ENCODE measurements at places on chromosomes 2 and 18.

- DNase-seq: no peak
These were observed 70.3 kb downstream of the CHST9 start for GRCh38 chr18:27114842-27115241.

- DNase-seq: no peak
These were observed 300.8 kb downstream of the NDUFA10 start for GRCh38 chr2:239724194-239724849.

DNA sequence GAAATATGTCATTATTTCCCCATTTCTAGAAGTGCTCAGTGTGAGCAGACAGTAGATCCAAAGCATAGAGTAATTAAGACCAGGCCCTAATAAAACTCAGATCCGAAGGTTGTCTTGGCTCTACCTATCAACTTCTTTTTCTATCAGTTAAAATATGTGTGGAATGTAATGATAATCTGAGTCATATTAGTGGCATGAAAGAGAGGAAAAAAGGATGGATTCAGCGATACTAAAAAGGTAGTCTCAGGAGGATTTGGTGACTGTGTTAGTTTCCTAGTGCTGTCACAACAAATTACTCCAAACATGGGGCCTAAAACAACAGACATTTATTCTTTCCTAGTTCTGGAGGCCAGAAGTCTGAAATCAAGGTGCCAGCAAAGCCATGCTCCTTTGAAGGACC, 103.7 kb upstream of the NABP1 start:
- DNase-seq: no peak

GRCh38 chr2:84690225-84690624, 173.9 kb downstream of the DNAH6 start:
- DNase-seq: no peak

DNA sequence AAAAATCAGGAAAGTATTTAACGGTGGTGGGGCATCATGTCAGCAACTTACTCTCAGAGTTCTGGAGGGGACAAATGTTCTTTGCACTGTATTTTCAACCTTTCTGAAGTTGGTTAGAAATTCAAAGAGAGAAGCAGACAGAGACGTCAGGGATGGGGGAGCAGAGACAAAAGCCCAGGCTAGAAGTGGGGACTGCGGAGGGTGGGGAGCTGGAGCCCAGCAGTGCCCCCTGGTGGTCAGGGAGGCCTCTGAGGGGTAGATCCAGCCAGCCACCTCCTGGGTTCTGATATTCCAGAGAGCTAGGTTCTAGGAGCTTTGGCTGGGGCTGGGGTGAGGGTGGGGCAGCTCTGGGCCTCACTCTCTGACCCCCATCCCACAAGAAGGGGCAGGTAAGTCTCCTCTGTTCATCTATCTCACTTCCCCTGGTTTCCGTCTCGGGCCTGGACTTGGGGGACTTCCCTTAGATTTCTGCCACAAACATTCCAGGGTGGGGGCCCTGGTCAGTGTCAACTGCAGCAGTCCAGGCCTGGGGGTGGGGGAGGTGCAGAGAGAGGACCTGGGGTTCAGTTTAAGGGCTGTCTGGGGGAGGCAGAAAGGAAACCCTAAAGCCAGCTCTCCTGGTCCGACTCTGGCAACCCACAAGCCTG, 8.9 kb downstream of the TNS1 start:
- DNase-seq: peak; percentile 26

All from central memory CD8-positive, alpha-beta T cell (primary cell).